ENCODE measurements at places on chromosomes 11 and 22.
A peak's percentile ranks its signal among the peaks of the same experiment; 100 is the strongest.

DNA sequence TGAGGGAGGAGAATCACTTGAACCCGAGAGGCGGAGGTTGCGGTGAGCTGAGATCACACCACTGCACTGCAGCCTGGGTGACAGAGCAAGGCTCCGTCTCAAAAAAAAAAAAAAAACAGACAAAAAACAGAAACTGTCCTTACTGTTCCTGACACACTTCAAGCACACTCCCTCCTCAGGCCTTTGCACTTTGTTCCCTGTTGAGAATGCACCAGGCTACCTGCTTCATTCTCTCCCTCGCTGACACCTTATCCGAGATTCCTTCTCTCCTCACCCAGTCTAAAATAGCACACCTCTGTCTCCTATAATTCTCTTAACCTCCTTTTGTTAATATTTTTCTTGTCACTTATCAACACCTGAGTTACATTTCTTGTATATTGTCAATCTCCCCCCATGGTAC is 32.3 kb upstream of the TECTA start:
- DNase-seq: no peak
- no peak overlapping the region for H3K27ac ChIP-seq
- H3K36me3 ChIP-seq: peaks cover 2% of the 10 kb centered on the region
- H3K4me3 ChIP-seq: no peak overlapping the region
- H3K27me3 ChIP-seq: no peaks in the 10 kb centered on the region
- H3K4me1 ChIP-seq: no peaks in the 10 kb centered on the region

DNA sequence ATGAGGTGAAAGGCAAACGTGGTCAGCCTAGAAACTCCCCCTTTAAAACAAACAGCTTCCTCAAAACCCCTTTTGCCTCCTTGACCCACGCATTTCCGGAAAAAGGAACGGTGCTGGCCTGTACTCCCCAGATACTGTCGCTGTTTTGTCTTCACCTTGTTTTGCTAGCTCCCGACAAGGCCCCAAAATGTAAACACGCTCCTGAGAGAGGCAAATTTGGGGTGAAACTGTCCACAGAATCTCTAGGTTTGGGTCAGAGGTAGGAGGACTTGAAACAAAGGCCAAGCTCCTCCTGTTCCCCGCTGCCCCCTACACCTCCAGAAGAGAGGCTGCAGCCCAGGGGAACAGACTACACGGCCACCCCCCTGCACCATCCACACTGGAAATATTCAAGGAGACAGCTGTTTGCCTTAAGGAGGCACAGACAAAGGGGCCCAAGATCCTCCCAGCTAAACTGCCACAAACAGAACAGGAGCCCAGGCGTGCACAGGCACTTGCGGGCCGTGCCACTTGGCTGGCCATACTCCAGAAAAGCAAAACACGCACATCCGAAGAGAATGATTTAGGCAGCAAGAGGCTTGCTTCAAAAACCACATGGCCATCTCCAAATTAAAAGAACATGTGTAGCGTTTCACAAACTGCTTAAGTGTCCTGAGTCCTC is 160.5 kb upstream of the GRK3 start:
- no peaks in the 10 kb centered on the region for H3K27me3 ChIP-seq
- no peaks in the 10 kb centered on the region for H3K36me3 ChIP-seq
- H3K4me1 ChIP-seq: peaks cover 3% of the 10 kb centered on the region
- H3K4me3 ChIP-seq: no peak overlapping the region
- DNase-seq: no peak

DNA sequence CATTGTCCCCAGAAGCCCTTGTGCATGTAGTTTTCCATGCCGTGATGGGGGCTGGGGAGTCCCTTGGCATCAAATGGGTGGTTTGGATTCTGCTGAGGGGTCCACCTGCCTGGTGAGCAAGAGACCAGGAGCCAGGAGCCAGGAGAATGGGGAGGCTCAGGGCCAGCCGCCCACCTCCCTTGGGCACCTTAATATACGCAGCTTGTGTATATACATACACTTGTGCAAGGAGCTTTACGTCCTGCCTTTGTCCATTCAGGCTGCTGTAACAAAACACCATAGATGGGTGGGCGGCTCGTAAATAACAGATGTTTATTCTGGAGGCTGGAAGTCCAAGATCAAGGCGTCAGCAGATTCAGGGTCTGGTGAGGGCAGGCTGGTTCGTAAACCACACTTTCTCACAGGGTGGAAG is 62.5 kb downstream of the SMIM38 start:
- no peaks in the 10 kb centered on the region for H3K4me1 ChIP-seq
- H3K36me3 ChIP-seq: no peaks in the 10 kb centered on the region
- no peak for DNase-seq
- H3K27me3 ChIP-seq: no peaks in the 10 kb centered on the region

DNA sequence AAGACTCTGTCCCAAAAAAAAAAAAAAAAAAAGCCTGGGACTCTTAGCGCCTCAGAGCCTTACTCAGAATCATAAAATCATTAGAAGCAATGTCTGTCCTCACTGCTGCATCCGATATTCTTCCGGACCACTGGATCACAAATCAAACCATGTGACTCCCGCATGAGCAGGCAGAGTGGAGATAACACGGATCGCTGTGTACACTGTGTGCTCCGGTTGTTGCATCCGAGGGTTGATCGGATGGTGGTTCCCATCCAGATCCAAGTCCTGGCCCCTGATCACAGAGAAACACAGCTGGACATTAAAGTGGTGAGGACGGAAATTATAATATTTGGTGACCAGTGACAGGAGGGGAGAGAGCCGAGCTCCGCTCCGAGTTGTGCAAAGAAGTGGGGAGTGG is 9.7 kb upstream of the TXNRD2 start:
- H3K4me3 ChIP-seq: no peak overlapping the region
- no peaks in the 10 kb centered on the region for H3K36me3 ChIP-seq
- DNase-seq: no peak
- no peaks in the 10 kb centered on the region for H3K27me3 ChIP-seq
- H3K4me1 ChIP-seq: no peaks in the 10 kb centered on the region

GRCh38 chr11:108316061-108316460 is 93.2 kb downstream of the ATM start:
- DNase-seq: no peak
- H3K4me1 ChIP-seq: no peaks in the 10 kb centered on the region
- no peaks in the 10 kb centered on the region for H3K27me3 ChIP-seq
- no peak overlapping the region for H3K27ac ChIP-seq
- H3K36me3 ChIP-seq: peaks cover 4% of the 10 kb centered on the region
- no peak overlapping the region for H3K4me3 ChIP-seq

- H3K4me1 ChIP-seq: no peaks in the 10 kb centered on the region
- no peak overlapping the region for H3K4me3 ChIP-seq
- DNase-seq: no peak
- no peaks in the 10 kb centered on the region for H3K36me3 ChIP-seq
- H3K27ac ChIP-seq: no peak overlapping the region
Measured at GRCh38 chr11:18728658-18729057, 2.7 kb upstream of the IGSF22 start.

- H3K27ac ChIP-seq: no peak overlapping the region
- no peaks in the 10 kb centered on the region for H3K4me1 ChIP-seq
- no peaks in the 10 kb centered on the region for H3K27me3 ChIP-seq
- no peaks in the 10 kb centered on the region for H3K36me3 ChIP-seq
- DNase-seq: no peak
Measured at GRCh38 chr22:29187831-29188230, 17.9 kb upstream of the EMID1 start.

- DNase-seq: no peak
- no peak overlapping the region for H3K4me3 ChIP-seq
- H3K27me3 ChIP-seq: no peaks in the 10 kb centered on the region
- H3K36me3 ChIP-seq: no peaks in the 10 kb centered on the region
- H3K27ac ChIP-seq: no peak overlapping the region
- H3K4me1 ChIP-seq: no peaks in the 10 kb centered on the region
Measured at GRCh38 chr11:22389526-22390282, 51.5 kb downstream of the SLC17A6 start.

DNA sequence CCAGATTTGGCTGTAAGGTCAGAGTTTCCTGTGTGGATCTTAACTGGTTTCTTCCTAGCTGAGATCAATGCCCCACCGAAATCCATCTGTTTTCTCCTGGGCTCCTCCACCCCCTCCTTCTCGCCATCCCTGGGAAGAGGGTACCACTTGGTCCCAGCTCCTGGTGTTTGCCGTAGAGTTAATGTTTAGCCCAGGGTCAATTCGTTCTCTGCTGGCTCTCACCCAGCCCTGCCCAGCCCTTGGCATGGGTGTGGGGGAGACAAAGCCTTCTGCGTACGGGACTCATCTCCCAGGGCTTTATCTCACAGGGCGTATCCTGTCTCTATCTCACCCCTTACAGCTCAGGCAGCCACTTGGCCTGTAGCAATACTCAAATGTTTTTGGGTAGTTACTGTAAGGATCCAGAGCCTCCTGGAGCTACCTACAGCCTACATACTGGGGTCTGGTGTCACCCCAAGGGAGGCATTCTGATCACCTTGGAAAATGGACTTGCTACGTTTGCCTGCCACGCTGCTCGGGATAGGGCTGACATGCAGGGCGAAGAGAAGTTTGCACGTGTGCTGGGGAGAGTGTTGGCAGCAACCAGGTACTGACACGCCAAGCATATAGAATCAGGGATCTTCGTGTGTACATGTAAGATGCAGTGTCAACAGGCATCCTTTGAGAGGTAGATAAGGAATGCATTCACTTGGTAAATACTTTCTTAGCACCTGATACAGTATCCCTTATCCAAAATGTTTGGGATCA is 66.1 kb downstream of the SCN3B start:
- H3K4me3 ChIP-seq: no peak overlapping the region
- no peaks in the 10 kb centered on the region for H3K36me3 ChIP-seq
- DNase-seq: no peak
- peaks cover 11% of the 10 kb centered on the region for H3K4me1 ChIP-seq

DNA sequence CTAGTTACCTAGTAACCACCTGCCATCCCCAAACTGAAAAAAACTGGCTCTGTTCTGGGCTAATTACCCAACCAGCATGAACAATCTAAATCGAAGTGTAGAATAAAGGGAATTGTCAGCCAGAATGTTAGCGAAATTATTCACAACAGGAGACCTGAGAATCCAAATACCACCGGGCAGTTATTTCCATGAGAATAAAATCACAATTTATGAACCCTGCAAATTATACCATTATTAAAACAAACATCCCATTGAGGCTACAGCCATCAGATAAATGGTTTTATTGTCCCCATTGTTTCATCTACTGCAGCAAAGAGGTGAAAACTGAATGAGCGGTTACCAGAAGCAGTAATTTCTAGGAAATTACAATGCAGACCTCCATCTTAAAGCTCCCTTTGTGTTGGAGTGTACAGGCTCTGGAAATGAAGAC is 21.7 kb downstream of the FAM168A start:
- H3K4me1 ChIP-seq: no peaks in the 10 kb centered on the region
- no peaks in the 10 kb centered on the region for H3K36me3 ChIP-seq
- no peak overlapping the region for H3K4me3 ChIP-seq
- no peaks in the 10 kb centered on the region for H3K27me3 ChIP-seq
- H3K27ac ChIP-seq: no peak overlapping the region
- no peak for DNase-seq

GRCh38 chr22:32745251-32745995 is 56.1 kb upstream of the TIMP3 start:
- no peak overlapping the region for H3K4me3 ChIP-seq
- no peaks in the 10 kb centered on the region for H3K36me3 ChIP-seq
- no peaks in the 10 kb centered on the region for H3K27me3 ChIP-seq
- DNase-seq: peak; percentile 83
- peak overlapping the region; percentile 98 for H3K27ac ChIP-seq
- peaks cover 21% of the 10 kb centered on the region for H3K4me1 ChIP-seq

DNA sequence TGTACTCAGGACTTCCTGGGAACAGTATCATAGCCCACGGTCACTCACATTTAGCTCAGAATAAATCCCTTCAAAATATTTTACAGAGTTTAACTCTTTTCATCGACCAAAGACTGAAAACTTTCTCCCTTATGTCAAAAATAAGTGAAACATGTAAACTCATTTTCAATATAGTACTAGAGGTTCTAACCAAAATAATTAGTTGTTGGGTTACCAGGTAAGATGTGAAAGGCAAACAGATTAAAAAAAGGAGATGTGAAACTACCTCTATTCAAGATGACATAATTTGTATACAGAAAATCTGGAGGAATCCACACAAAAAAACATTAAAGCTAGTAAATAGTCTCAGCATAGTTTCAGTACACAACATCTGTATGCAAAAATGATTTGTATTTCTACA is 20.3 kb downstream of the XKR3 start:
- no peak overlapping the region for H3K4me3 ChIP-seq
- H3K27ac ChIP-seq: no peak overlapping the region
- H3K36me3 ChIP-seq: no peaks in the 10 kb centered on the region

GRCh38 chr22:28381429-28382167 is 298.0 kb downstream of the TTC28 start:
- H3K4me1 ChIP-seq: peaks cover 1% of the 10 kb centered on the region
- H3K27ac ChIP-seq: no peak overlapping the region
- H3K27me3 ChIP-seq: no peaks in the 10 kb centered on the region
- H3K36me3 ChIP-seq: no peaks in the 10 kb centered on the region

DNA sequence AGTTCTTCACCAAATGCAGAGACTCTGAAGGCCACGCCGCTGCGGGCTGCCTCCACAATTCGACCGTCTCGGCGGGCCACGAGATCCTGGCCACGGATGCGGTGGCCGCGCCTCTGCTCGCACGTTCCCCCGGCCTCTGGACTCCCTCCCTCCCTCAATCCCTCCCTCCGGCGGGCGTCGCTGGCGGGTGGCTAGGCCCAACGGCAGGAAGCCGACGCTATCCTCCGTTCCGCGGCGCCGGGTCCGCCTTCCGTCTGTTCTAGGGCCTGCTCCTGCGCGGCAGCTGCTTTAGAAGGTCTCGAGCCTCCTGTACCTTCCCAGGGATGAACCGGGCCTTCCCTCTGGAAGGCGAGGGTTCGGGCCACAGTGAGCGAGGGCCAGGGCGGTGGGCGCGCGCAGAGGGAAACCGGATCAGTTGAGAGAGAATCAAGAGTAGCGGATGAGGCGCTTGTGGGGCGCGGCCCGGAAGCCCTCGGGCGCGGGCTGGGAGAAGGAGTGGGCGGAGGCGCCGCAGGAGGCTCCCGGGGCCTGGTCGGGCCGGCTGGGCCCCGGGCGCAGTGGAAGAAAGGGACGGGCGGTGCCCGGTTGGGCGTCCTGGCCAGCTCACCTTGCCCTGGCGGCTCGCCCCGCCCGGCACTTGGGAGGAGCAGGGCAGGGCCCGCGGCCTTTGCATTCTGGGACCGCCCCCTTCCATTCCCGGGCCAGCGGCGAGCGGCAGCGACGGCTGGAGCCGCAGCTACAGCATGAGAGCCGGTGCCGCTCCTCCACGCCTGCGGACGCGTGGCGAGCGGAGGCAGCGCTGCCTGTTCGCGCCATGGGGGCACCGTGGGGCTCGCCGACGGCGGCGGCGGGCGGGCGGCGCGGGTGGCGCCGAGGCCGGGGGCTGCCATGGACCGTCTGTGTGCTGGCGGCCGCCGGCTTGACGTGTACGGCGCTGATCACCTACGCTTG is at the start of gene FUT4:
FUT4 (plus strand) TSS at position 227 of the 951 bp plus-strand sequence; CDS start at position 440, 213 bp downstream.
- DNase-seq: peak; percentile 93
- H3K4me1 ChIP-seq: peaks cover 11% of the 10 kb centered on the region
- H3K4me3 ChIP-seq: peak within 1 kb of the TSS; percentile 84
- no peaks in the 10 kb centered on the region for H3K36me3 ChIP-seq
- H3K27me3 ChIP-seq: no peaks in the 10 kb centered on the region

All from trophoblast cell (in vitro differentiated cells and primary cell).